NCI-H1694 treated with DMSO at 0.1 percent for 48 hours (cell line): ENCODE measurements at places on chromosomes 1 and 21.

DNA sequence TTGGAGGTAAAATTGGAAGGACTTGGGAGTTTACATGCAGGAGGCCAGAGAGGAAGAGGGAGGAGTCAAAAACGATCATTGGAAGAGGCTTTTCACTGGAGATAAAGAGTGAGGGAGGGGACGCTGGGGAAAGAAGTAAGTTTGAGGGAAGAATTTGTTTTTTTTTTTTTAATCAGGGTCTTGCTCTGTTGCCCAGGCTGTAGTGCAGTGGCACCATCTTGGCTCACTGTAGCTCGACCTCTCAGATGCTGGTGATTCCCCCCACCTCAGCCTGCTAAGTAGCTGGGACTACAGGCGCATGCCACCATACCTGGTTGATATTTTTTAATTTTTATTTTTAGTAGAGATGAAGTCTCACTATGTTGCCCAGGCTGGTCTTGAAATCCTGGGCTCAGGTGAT lies 1.2 kb upstream of the MROH7 start:
- no peak for DNase-seq

DNA sequence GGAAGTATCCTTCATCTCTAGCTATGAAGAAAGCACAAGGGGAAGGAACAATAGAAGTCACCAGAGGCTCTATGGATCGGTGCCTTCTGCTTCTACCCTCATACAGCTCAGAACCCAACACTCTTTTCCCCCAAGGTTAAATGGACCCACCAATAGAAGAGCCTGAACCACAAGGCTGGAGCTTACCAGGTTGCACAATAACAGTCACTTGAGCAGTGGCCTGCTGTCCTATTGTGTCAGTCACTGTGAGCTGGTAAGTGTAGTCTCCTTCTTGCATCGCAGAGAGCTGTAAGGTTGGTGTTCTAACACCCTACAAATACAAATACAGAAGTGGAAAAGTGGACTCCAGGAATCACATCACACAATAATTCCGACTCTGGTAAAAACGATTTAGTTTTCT lies 103.0 kb downstream of the KIAA0319L start:
- DNase-seq, result no peak

DNA sequence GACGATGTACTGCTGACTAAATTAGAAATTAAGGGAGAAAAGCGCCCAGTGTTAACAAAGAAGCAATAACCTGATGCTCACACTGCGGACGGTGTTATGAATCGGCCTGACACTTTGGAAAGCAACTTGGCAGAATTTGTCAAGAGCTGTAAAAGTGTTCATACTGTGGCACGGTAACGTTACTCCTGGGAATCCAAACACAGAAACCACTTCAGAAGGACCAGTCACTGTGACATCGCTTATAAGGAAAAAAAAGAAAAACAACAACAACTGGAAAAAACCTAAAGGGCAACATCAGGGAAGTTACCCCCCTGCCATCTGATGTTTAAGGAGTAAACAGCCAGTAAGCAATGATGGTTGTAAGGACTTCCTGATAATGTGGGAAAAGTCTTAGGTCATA lies 27.7 kb downstream of the CAPZB start:
- DNase-seq, result no peak

DNA sequence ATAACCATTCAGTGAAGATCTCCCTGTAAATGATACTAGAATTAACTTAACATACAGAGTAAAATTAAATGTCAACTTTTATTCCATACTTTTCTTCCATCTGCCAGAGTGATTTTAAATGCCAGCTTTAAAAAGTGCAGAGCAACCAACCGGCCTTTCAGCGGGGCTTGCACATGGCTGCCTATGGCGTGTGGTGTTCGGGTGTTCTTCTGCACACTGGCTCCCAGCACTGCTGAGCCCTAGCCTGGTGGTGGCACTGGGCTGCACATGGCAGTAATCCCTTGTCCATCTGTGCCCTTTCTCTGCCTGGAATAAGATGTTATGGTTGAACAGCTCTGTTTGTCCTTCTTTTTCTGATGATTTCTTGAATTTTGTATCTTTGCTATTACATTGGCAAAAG lies 156.3 kb downstream of the SNX7 start:
- no peak for DNase-seq

GRCh38 chr1:42978317-42979035 lies 19.8 kb upstream of the SLC2A1 start:
- DNase-seq, result no peak

DNA sequence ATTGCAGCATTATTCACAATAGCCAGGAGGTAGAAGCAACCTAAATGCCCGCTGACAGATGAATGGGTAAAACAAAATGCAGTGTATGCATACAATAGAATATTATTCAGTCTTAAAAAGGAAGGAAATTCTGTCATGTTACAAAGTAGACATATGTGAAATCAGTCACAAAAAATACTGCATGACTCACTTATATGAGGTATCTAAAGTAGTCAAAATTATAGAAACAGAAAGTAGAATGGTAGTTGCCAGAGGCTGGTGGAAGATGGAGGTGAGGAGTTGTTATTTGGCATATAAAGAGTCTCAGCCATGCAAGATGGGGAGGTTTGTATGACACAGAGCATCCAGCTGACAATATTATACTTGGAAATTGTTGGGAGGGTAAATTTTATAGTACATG lies 43.0 kb upstream of the EGLN1 start:
- DNase-seq, result no peak

DNA sequence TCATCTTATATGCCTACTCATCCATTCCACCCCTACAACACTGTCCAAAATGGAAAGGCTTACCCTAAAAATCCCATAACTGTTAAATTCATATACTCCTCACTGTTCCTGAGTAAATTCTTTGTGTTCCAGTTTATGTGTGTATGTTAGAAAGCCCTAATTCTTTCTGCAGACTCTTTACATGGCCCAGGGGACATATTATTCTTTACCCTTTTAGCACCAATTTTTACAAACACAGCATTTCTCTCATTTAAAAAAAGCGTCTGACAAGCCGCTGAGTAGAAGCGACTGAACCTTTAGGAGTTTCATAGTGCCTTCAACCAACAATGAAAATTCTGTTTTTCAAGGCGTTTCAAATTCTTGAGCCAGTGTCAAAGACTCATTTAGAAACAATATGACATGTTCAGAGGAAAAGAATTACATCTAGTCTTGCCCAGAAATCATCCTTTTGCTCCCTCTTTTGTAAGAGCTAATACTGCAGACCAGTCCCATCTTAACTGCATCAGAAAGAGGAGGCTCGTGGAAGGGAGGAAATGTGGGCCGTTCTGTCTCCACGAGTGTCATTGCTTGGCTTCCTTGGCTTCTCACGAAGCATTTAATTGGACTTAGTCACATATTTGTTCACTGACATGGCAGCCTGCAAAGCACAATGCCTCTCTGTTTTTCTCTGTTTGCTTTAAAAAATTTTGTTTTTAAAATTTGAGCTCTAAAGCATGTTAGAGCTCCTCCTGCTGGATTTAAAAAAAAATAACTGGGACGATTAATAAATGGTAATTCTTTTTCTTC lies 21.3 kb upstream of the C1orf105 start:
- peak; percentile 86 for DNase-seq

- DNase-seq, result peak; percentile 30
These were observed 11.6 kb downstream of the SCNN1D start for GRCh38 chr1:1291548-1292441.

- DNase-seq, result no peak
These were observed 94.6 kb upstream of the SLC44A3 start for GRCh38 chr1:94725566-94725965.

DNA sequence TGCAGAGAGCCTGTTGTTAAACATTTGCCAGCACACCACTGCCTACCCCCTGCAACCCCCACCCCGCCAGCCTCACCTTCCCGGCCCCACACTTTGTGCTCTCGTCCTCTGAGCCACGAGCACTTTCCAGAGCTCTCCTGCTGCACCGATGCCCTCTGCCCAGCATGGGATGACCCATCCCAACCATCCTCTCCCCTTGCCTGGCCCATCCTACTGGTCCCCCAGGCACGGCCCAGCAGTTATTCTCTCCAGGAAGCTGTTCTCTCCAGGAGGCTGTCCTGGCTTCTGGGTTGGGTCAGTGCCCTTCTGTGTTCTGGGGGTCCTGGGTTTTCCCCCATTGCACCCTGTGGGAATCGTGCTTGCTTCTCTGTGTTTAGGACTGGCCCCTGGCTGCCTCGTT lies 60.1 kb upstream of the ABCG1 start:
- no peak for DNase-seq

GRCh38 chr1:33468531-33468930 lies 3.9 kb upstream of the ZSCAN20 start:
- DNase-seq, result no peak

DNA sequence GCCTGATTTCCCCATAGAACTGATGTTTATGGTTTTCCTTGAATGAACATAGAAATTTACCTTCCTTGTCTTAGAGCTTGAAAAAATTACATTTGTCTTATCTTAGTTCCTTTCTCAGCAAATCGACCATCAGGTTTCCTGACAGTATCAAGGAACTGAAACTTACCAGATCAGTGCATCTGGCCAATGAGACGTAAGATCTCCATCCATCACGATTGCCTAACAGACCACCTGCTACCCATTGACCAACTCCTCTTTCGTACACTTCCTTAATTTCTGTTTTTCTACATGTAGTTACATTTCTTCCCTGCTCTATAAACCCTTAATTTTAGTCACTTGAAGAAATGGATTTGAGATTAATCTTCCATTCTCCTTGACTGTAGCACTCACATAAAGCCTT lies 57.4 kb upstream of the TMPRSS15 start:
- no peak for DNase-seq

DNA sequence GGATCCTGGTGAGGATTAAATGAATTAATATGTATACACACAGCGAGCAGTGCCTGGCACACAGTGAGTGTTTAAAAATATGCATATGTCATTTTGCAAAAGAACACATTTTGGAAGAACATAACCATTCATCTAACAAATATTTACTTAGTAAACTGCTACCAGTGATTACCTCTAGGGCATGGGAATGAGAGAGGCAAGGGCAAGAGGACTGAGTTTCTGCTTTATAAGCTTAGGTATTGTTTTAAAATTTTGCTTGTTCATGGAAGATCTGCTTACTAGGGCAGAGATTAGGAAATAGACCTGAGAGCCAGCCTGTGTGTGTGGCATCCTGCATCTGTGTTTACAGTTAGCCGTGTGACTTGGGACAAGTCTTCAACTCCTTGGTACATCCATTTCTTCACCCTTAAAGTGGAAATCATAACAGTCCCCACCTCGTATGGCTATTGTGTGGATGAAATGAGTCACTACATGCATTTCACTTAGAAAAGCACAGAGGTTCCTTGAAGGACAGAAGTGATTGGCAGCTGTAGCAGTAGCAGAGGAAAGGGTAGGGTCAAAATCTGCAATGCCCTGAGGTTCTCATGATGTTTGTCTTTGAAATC lies 198.5 kb upstream of the FMN2 start:
- no peak for DNase-seq

- DNase-seq, result no peak
These were observed 28.0 kb upstream of the ATP1A1 start for GRCh38 chr1:116345011-116345410.

- no peak for DNase-seq
These were observed 5.0 kb downstream of the UQCRHL start for GRCh38 chr1:15802234-15802965.

GRCh38 chr1:223269006-223269405 lies 95.0 kb downstream of the SUSD4 start:
- DNase-seq, result no peak

GRCh38 chr1:115670476-115671175 lies 28.9 kb downstream of the VANGL1 start:
- no peak for DNase-seq

- DNase-seq, result no peak
These were observed 76.2 kb upstream of the KAZN start for GRCh38 chr1:14522077-14522925.

DNA sequence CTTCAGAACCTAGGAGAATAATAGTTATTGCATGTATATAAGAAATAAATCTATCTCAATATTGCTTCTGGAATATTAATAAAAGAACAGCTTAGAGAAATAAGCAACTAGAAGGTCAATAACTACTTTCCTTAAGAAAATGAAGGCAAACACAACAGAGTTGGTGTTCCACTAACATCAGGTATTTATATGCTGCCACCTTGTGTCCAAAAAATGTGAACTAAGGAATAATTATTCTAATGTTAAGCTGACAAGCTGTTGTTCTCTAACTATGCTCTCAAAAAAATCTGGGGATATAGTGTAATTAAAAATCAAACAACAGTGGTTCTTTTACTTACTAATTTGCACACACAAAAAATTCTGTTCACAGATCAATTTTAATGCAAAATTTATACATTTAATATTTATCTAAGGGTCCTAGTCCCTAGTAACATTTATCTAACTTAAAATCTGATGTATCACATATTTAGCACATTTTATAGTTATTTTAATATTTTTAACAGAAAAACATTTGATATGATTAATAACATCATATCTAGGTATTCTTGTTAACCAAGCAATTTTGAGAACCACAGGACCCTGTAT lies 39.6 kb downstream of the UCHL5 start:
- DNase-seq, result peak; percentile 56
